RKO (cell line): ENCODE measurements at places on chromosomes 3 and 15.

DNA sequence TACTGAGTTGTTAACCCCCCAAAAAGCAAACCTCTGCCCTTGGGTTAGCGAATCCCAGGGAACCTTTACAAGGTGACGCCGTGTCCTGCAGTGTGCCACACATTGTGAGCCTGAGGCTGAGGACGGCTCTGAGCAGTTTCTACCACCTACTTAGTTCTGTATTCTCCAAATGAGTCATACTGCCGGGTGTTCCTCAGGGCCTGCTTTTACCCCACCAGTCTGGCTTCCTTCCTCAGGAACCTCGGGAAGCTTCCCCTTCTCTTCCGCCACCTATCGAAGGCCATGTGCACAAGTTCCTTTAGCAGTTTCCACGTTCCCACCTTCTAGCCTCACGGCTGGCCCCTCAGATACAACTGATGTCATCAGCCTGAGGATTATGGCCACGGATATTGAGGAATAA is 384.0 kb upstream of the TPM1 start:
- no peak for DNase-seq

DNA sequence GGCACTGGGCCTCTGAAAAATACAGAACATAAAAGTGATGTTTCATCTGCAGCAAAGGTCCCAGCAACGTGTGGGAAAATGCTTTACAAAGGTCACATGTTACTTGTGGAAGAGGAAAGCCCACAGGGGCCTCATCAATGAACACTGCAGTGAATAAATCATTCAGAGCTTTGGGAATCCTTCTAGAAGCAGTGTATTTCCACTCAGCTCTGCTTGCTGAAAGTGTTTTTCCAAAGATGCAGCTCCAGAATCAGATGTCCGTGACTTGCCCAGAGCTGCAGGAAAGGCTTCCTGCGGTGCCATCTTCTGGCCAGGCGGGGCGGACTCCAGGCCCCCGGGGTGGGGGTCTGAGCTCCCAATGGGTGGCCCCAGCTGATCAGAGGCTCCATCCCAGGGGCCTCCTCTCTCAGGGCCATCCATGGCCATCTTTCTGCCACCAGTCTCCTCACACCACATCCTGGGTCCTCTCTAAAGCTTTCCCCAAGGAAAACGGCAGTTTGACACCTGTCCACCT is 81.5 kb downstream of the C3orf70 start:
- DNase-seq: no peak

DNA sequence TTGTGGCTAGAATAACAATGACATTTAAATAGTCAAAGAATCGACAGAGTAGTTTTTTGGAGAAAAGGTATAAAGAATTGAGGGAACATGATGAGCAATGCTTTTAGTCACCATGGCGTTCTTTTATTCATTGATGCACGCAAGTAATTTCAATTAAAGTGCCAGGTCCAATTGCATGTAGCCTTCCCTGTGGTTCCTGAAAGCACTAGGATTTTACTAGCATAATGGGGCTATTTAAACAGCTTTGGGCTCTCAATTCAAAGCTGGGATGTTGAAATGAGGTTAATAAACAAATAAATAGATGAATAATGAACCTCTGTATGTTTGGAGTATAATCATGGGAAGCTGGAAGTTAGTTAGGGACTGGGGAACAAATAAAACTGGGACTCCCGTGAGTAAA is 121.2 kb upstream of the GAP43 start:
- no peak for DNase-seq

GRCh38 chr3:117281371-117281770 is 571.8 kb downstream of the TUSC7 start:
- no peak for DNase-seq
